Left kidney (tissue), 8 donors: ENCODE measurements at places on chromosomes 5 and 9. TPM values are rescaled to one million over a fixed set of nuclear protein-coding genes. Genes with fewer than 3 reads are reported as not detected.

Gene FBXW5
- polyA plus RNA-seq = 33.7 TPM

Gene FAM221B
- 0.40 TPM for polyA plus RNA-seq

GRCh38 chr9:16325966-16326365 is 544.5 kb downstream of the BNC2 start:
- no peak for DNase-seq

- no peak for DNase-seq
These were observed 357.0 kb downstream of the PTPRD start for GRCh38 chr9:10255758-10256157.

Gene FSTL4
- polyA plus RNA-seq = 0.91 TPM

Gene IL3
- not detected for polyA plus RNA-seq

- no peak for DNase-seq
These were observed 443.2 kb downstream of the HCN1 start for GRCh38 chr5:45252978-45253377.

DNA sequence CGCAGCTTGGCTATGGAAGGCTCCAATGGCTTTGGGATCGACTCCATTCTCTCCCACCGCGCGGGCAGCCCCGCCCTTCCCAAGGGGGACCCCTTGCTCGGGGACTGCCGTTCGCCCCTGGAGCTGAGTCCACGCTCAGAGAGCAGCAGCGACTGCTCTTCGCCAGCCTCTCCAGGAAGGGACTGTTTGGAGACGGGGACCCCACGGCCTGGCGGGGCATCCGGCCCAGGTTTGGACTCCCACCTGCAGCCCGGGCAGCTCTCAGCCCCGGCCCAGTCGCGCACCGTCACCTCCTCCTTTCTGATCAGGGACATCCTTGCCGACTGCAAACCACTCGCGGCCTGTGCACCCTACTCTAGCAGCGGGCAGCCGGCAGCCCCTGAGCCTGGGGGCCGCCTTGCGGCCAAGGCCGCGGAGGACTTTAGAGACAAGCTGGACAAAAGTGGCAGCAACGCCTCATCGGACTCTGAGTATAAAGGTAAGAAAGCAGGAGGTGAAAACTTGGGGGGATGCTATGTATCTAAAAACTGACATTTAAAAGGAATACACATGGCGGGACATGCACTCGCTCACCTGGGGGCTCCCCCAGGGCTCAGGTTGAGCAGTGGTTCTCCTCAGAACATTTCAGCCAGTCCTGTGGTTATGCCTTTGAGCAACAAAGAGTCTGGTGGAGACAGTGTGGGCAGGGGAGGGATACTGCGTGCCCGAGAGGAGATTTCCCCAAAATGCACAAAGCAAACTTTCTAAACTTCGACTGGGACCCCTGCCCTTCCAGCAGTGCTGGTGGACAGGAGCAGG is 579 bp downstream of the BARHL1 start:
- no peak for DNase-seq

- no peak for DNase-seq
These were observed 11.1 kb upstream of the NEUROG1 start for GRCh38 chr5:135546912-135547311.

GRCh38 chr5:116032094-116032517 is at the start of gene ARL14EPL:
ARL14EPL (plus strand) TSS chr5:116032472; CDS start chr5:116051466, 18,994 bp downstream.
- no peak for DNase-seq

DNA sequence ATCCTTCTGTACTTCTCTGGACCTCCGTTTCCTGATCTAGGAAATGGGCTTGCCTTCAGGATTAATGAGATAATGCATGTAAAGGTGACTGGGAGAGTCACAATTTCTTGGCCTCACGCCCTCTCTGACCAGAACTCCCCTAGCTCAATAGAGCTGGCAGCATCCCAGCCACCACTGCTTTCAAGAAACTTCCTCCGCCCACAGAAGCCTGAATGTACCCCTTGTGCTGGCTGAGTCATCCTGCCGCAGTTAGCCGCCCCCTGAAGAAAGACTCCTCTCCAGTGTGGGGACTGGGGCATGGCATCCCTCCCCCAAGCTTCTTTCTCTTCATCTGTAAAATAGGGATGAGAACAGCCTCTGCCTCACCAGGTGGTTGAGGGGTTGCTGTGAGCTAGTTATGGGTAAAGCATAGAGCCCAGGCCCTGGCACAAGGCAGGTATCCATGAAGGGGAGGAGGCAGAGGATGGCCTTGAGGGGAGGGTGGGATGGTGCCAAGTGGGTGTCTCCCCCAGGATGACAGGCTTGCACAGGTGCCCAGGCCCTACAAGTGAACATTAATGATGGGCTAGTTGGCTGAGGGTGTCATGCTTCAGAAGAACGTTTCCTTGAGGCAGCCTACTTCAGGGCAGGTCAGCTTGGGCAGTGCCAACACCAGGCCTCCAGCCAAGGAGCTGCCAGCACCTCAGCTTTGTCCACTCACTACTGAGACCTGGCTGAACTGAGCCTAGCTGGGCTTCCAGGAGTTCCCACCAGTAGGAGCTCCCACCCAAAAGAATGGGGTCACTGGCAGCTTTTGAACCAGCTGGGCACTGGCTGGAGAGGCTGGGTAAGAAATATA is 3.4 kb downstream of the PDLIM4 start:
- no peak for DNase-seq

Gene SPAAR
- 1.4 TPM for polyA plus RNA-seq

Gene C5orf58
- polyA plus RNA-seq = 0.25 TPM
